Stimulated activated CD8-positive, alpha-beta memory T cell treated with anti-CD3 and anti-CD28 coated beads, Interleukin-7, amount 100 ng/mL, for 4 hours (primary cell): ENCODE measurements at places on chromosomes 13 and 19.

DNA sequence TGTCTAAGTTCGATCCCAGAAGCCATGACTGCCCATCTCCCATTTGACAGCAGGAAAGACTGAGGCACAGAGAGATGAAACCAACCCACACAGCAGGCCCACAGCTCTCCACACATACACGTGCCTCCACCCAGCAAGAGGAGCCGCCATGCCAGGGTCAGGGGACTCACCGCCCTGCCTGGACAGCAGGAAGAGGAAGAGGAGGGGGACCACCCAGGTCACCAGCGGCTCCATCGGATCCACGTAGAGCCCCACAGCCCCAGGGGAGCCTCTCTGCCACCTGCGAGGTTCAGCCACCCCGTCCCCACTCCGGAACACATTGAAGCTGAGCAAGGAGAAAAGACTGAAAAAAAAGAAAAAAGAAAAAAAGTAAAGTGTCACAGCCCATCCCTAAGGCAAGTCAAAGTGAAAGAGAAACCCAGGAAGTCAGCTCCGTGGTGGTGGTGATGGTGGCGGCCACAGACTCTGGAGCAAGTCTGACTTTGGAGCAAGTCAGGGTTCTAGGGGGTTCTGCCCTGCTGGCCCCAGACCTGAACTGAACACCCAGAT is at the start of gene IL12RB1:
Gene IL12RB1 (minus strand): TSS at position 345 of the 549 bp plus-strand sequence. CDS start 111 bp downstream, at position 234.
- DNase-seq: peak; percentile 45

- DNase-seq: no peak
Observed at GRCh38 chr19:13579388-13580060, 73.2 kb upstream of the CACNA1A start.

- no peak for DNase-seq
Observed at GRCh38 chr19:17339088-17339741, 1.9 kb downstream of the GTPBP3 start.

GRCh38 chr13:112105244-112105681 is 38.3 kb downstream of the SOX1 start:
- DNase-seq: no peak

DNA sequence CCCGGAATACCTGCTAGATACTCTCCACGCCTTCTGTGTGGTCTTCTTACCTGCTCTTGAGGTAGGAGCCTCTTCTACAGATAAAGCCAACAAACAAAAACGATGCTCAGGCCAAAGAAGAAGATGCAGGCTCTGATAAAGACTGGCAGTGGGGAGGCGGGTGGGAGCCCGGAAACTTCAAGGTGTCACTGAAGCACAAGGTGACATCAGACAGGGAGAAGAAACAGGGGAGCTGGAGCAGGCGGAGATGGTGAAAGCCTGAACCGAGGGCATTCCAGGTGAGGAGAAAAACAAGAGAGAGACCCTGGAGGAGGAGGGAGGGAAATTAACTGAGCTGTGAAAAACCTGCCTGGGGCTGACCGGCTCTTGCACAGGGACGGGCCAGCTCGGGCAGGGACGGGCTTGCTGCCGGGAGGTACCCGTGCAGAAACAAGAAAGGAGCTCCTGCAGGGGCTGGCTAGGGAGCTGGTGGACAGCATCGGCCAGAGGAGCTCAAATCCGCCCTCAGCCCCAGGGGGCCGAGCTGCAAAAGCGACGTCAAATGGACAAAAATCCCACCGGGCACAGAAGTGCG is 19.0 kb downstream of the GNG7 start:
- DNase-seq: no peak

GRCh38 chr19:6533746-6534418 is 3.1 kb downstream of the TNFSF9 start:
- DNase-seq: no peak

GRCh38 chr13:52085421-52085820 is 43.5 kb downstream of the NEK5 start:
- DNase-seq: no peak

DNA sequence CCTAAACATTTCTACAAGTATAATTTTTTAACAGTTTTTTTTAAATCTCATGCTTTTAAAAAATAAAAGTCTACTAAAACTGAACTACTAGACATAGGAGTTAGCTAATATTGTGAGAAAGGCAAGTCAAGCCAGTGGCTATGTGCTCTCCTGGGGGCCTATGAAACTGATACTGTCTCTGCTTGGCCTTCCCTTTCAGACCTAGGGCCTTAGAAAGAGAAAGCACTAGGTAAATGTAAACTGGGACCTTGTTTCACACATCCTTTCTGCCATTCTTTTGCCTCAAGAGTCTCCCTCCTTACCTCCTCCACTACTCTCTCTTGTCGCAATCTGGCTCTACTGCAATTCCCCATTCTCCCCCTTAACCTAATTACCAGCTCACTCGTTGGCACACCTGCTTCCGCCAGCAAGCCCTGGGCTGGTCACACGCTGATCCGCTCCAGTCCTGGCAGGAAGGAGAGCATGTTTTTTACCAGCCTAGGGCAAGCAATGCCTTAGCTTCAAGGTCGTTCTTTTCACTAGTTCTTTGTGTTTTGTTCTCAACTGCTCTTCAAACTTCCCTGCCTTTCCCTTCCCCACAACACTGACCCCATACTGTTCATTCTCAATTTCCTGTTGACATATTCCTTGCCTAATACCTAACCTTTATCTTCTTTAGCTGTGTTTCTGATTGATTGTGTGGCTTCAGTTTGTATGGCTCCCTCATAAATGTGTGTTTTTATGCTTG is 23.1 kb downstream of the TBC1D4 start:
- DNase-seq: no peak

DNA sequence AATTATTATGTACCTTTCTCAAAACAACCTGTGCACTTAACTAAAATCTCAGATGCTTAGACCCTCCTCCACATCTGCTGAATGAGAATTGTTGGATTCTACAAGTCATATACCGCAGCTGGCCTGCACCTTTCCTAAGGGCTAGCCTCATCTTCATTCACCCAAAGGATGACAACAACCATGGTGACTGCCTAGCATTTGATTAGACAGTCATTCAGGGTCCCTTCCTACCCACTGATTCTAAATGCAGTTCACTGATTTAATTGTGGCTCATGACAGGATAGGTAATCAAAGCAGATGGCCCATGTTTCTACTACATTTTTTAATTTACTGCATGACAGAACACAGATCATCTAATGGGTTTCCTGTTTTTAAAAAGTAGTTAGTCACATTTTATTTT is 551.9 kb upstream of the SLC10A2 start:
- no peak for DNase-seq

DNA sequence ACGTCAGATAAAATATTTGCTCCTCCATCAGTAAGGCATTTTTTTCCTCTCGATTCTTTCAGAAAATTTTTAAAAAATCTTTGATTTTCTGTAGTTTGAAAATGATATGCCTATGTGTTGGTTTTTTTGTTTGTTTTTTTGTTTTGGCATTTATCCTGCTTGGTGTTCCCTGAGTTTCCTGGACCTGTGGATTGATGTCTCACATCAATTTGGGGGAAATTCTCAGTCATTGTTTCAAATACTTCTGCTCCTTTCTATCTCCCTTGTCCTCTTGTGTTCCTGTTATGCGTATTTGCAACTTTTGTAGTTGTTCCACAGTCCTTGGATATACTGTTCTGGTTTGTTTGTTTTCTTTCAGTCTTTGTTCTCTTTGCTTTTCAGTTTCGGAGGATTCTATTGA is 18.8 kb upstream of the FLT1 start:
- no peak for DNase-seq

- DNase-seq: no peak
Observed at GRCh38 chr13:51562011-51562671, 22.1 kb upstream of the WDFY2 start.
